ENCODE measurements at places on chromosomes 13 and 19.

GRCh38 chr19:17718947-17719711 lies at the start of gene MAP1S:
Gene MAP1S (plus strand): TSS chr19:17719480. CDS start chr19:17719503, 23 bp downstream.
- DNase-seq: peak; percentile 89

DNA sequence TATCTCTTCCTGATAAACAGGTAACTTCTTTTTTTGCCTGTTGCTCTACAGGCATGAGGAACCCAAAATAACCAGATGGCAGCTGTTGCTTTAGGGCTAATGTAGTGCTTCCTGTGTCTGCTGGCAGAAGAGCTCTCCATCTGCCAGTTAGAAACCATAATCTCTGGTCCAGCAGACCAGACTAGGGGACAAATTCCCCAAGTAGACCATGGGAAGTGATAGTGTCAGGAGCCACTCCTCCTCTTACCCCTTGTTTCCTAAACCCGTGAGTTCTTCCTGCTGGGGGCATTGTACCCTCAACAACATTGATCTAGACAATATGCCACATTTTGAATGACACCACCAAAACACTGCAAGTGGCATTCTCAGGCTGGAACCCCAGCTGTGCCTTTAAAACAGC lies 135.9 kb downstream of the DLEU7 start:
- DNase-seq: no peak

GRCh38 chr19:50830266-50831025 lies 2.9 kb downstream of the KLK15 start:
- no peak for DNase-seq

- peak; percentile 69 for DNase-seq
Observed at GRCh38 chr19:48258350-48258749, 2.6 kb upstream of the CARD8 start.

DNA sequence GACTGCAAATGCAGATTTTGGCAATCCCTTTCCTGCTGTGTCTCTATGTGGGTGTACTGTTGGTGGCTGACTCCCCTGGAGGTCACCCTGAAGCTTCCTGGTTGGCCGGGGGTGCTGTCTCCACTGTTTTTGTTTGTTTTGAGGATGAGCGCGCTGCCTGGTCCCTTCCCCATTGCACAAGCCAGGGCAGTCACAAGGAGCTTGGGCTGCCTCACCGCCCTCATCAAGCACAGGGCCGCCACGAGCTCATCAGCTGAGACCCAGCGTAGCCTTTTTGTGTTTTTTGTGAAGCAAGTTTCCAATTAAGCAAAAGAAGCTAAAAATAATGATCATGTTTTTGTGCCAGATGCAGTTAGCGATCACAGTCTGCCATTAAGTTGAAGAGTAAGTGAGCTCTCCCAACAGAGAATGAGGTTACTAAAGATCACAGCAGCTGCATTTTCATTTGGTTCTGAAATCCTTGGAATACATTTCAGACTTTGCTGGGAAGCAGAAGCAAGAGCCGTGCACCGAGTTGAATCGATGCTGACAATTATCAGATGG lies 57.8 kb downstream of the GGACT start:
- DNase-seq: no peak

All from activated effector memory CD4-positive, alpha-beta T cell treated with anti-CD3 and anti-CD28 coated beads, Interleukin-2, amount 50 U/mL, for 16 hours (primary cell).